ENCODE measurements at places on chromosomes 2 and 18.

DNA sequence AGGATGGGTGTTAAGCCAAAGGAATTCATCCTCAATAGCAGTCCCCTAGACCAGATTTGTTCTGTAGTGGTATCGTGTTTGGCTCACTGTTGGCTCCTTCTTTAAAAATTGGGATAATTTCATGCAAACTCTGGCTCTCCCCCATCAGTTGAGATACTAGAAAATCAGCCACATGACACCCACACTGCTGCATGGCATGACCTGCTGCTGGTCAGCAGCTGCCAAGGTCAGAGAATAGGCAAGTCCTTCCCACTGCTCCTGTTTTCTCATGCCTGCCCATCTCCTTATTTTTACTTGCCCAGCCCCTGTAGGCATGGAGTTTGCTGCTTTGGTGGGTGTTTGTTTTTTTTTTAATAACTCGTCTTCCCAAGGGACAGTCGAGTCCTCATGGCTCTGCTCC, 1.0 kb upstream of the SNRNP200 start:
- DNase-seq = no peak

DNA sequence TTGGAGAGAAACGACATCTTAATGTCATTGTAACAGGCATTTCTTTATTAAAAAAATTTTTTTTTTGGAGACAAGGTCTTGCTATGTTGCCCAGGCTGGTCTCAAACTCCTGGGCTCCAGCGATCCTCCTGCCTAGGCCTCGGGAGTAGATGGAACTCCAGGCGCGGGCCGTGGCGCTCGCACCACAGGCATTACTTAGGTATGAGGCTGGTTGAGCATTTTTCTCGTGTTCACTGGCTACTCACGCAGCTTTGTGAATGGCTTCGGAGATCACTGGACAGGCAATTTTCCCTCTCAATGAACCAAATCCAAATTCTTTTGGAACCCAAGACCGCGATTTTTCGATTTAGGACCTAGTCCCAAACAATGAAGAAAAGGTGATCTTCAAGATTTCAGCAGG, 795 bp upstream of the TCF7L1 start:
- peak; percentile 50 for DNase-seq

DNA sequence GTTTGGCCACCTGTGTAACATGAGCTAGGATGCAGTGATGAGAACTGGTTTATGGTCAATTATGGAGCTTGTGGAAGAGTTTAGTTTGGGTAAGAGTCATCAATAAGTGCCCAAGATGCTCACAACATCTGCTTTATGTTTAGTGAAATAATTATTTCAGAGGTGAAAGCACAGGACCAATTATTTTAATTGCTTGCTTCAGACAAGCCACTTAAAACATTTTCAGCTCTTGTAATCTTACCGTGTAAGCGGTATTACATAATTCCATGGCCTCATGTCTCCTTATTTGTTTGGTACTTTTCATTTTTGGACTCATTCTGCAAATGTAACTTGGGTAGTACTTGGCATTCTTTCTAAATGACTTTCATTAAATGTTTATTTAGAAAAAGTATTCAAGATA, 5.4 kb downstream of the B3GNT2 start:
- no peak for DNase-seq

DNA sequence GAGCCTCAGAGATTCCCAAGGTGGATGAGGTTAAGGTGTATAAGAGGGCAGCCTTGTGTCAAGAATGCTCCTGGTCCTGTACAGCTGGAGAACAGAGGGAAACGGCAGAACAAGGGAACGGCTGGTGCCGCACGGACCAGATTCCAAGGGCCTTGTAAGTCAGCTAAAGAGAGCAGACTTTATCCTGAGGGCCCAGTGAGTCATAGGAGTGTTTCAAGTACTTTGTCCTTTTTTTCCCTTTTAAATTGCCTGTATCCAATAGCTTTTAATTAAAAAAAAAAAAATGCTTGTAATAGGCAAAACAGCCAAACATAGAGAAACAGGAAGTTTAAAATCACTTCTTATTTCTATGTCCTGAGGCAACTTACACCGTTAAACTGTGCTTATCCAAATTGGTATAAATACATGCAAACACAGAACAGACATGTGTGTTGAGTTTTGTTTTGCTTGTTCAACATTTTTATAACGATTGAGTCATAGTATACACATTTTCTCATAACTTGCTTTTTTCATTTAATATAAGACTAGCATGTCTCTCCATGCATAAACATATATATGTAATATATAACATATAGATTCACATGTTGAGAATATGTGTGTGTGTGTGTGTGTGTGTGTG, 42.1 kb upstream of the EVA1A start:
- DNase-seq = no peak

DNA sequence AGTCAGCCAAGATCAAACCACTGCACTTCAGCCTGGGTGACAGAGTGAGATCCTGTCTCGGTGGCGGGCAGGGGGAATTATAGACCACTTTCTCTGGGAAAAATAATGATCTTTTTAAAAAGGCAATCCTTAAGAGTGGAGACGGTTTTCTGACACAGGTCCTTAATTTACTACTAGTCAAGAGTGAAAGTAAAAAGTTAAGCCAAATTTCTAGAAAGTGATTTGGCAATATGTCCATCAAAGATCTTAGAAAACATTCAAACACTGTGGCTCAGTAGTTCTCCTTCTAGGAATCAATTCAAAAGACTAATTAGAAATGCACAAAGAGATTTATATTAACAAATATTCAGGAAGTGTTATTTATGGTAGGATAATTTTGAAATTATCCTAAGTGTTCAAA, 148.5 kb upstream of the DNMT3A start:
- DNase-seq = no peak

DNA sequence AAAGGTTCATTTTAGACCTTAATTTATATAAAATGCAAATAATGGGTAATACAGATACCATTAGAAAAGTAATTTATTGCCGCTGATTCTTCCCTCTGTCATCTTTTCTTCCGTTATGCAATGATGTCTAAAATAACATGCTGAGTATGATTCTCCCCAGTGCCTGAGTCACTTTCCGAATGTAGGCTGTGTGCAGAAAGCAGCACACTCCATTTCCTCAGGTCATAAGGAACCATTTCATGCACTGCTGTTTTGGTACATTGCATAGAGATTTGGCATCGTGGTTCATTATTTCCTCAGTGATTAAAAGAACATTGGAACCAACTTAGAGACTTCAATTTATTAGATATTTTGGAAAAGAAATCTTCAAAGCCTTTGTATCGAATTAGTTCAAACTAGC, 173.5 kb downstream of the CDH2 start:
- DNase-seq = no peak

- DNase-seq = no peak
These were observed 311.4 kb upstream of the NCKAP5 start for GRCh38 chr2:133879703-133880102.

- DNase-seq = no peak
These were observed 65.7 kb upstream of the ZNF236 start for GRCh38 chr18:76756531-76757253.

DNA sequence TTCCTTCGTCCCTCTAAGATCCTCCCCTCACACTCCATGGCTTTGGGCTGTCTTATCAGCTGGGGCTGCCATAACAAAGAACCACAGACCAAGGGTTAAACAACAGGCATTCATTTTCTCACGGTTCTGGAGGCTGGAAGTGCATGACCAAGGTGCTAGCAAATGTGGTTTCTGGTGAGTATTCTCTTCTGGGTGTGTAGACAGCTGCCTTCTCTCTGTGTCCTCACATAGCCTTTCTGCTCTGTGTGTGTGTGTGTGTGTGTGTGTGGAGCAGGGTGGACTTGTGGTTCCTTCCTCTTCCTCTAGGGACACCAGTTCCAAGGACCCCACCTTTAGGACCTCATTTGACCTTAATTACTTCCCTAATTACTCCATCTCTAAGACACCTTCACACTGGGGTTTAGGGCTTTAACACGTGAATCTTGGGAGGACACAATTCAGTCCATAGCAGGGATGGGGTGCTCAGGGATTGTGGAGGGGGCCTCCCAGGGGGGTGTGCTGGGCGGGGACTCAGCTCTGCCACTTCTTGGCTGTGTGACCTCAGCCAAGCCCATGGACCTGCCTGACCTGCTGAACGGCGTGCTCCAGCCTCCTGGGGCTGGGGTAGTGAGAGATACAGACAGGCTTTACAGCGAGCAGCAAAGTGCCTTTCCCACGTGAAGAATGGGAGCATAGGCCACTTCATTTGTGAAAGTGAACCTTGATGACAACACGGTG, 38.0 kb downstream of the ACKR3 start:
- DNase-seq = no peak

GRCh38 chr2:165467921-165468320, 1.6 kb upstream of the CSRNP3 start:
- DNase-seq = no peak

- no peak for DNase-seq
These were observed 120.3 kb downstream of the FAM161A start for GRCh38 chr2:61733563-61733962.

- DNase-seq = no peak
These were observed 151.0 kb upstream of the PID1 start for GRCh38 chr2:229422063-229422462.

- DNase-seq = no peak
These were observed 520.1 kb downstream of the PIK3C3 start for GRCh38 chr18:42475157-42475556.

- DNase-seq = no peak
These were observed 34.7 kb upstream of the MBP start for GRCh38 chr18:77167251-77167650.

Data from left ventricle myocardium superior (tissue), 1 donor.